ENCODE measurements at places on chromosomes 16 and 17.

- peak; percentile 69 for DNase-seq
Observed at GRCh38 chr17:39863918-39864746, at the start of gene IKZF3. TSS of gene IKZF3 (minus strand) at chr17:39864312. CDS start at chr17:39864126, 186 bp downstream.

GRCh38 chr17:67558740-67559380 is 158.9 kb upstream of the NOL11 start:
- no peak for DNase-seq

DNA sequence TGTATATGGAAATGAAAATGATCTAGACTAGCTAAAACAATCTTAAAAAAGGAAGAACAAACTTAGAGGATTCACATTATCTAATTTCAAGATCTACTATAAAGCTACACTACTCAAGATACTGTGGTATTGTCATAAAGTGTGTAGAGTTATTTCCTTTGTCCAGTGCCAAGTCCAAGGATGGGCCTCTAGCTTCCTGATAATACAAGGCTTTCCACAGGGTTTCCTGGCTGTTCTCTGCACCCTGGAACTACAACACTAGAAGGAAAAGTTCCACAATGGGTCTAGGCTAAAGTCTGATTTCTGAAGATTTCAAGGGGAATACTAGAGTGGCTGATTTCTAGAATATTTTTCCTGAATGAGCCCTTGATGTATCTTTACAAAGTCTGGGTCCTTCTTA is 34.2 kb downstream of the TBC1D3B start:
- DNase-seq, result no peak

DNA sequence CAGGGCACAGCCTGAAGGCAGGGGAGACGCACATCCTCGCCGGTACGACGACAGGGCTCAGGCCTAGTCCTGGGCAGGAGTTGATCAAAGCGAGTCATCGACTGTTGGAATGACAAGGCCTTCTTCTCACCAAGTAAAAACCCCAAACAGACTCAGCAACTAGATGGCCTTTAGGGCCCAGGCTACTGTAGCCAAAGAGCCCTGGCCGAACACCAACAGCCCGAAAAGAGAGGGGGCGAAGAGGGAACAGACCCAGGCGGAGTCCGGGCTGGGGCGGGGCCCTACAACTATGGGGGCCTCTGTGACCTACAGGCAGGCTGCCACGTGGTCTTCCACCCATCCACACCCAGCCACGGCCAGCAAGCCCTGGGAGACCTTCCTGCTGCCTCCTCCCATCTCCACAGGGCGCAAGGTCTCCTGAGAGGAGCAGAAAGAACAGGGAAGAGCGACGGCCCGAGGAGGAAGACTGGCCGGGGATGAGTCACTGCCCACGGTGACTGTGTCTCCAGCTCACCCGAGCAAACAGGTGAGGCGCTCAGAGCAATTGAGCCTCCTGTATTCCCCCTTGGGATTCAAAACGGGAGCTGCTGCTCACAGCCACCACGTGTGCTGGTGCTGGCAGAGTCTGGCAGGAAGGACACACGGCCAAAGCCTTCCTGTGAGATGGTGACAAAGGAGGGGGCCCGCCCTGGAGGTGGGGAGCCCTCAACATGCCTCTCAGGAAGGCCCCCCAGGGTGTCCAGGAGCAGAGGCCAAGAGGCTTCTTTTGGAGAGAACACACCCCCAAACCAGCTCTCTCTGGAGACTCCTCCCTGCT is 17.7 kb downstream of the SLC16A3 start:
- DNase-seq, result no peak

- no peak for DNase-seq
Observed at GRCh38 chr16:22710326-22710725, 103.6 kb upstream of the HS3ST2 start.

DNA sequence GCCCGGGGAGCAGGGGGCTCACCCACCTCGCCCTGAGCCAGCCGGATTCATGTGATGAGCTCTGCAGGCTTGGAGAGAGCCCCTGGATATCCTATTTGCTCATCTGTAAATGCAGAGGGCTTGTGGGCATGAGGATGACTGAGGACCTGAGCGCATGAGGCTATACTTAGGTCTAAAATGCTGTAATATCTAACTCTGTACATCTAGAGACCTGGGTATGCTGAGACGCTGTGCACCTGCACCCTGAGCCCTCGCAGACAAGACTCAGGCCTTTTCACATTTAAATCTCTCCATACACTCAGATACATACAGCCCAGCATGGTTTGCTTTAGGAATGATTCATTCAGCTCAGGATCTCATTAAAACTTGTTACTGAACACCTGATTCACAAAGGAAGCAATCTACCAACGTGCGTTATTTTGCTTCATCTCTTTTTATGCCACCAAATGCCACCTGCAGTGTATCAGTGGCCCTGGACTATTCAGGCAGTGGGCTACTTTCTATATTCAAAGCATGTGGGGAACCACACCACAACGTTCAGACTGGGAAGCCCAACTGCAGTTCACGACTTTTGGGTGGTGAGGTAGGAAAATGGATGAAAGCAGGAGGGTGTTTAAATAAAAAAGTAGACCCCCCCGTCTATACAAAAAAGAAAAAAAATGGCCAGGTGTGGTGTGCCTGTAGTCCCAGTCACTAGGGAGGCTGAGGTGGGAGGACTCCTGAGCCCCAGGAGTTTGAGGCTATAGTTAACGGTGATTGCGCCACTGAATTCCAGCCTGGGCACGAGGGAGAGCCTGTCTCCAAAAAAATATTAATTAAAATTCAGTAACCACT is 12.0 kb downstream of the USP7 start:
- DNase-seq, result no peak

DNA sequence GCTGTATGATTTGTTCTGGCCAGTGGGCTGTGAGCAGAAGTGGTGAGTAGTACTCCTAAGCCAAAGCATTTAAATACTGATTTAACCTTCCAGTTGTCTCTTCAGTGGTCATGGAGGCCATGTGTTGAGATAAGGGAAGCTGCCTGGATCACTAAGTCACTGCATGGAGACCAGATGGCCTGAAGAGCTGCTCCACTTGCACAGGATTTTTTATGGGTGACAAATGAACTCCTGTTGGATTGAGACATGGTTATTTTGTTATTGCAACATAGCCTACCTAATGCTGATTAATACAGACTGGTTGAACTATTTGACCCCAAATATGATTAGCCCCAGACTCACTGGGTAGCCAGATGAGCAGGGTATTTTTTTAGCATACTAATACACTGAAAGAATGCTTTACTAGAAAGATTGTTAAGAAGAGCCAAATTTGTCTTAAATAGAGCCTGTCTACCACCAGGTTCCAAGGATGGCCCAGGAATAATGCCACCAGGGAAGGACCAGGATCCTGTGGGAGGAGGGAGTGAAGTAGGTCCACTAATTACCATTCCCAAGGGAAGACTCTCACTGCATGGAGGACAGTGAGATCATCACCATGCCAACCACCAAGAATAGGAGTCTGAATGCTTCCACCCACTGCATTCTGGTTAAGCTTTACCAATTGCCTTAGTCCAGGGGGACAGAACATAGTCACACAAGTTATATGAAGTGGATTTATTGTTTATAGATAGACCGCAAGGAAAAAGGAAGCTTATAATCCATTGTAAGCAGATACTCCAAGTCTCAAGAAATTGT is 187.4 kb upstream of the IRX6 start:
- DNase-seq, result no peak

GRCh38 chr17:11999696-12000095 is 2.4 kb upstream of the ZNF18 start:
- no peak for DNase-seq

GRCh38 chr16:48911700-48912099 is 301.7 kb upstream of the N4BP1 start:
- DNase-seq, result no peak

DNA sequence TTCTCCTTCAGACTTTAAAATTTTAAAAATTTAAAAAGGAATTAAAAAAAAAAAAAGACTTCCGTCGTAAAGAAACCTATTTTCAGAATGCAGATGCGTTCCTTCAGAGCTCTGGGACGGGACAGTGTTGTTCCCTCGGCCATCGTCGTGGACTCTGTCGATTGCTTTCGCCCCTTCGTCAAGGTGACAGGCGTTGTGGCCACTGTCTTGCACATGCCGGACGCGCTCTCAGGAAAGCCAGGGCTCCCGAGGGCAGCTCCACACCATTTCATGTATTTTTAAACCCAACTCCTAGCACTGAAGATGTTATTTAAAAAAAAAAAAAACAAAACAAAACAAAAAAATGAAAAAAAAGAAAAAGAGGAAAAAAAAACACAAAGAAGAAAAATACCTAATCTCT is 22.3 kb downstream of the TMC6 start:
- DNase-seq, result no peak

- no peak for DNase-seq
Observed at GRCh38 chr17:74524653-74525464, 6.4 kb downstream of the CD300LB start.

- DNase-seq, result no peak
Observed at GRCh38 chr17:3213587-3213986, 6.1 kb downstream of the OR1A1 start.

DNA sequence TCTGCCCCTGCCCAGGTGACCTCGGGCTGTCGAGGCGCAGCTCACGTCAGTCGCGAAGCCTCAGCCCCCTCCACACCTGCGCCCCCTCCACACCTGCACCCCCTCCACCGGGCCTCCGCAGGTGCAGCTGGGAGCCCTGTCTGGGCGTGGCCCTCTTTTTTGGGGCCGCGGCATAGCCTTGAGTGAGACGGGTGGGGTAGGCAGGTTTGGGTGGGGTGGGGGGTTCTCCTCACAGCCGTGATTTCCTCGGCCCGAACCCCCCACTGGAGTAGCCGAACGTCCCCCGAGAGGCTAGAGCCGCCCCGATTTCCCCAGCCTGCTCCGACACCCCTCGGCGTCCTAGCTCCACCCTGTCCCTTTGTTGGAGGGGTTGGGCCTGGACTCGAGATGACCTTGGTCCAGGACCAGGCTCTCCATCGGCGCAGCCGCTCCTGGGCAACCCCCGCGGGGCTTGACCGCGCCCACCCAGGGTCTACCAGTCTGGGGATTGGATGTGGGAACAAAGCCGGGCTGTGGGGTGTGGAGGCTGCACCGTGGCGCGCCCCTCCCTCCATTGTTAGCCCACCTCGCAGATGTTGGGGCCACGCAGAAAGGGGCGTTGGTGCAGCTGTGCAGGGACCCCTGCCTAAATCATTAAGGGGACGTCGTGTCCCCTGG is 626 bp downstream of the TUBB3 start:
- DNase-seq, result no peak

GRCh38 chr17:16991349-16992009 is 19.6 kb upstream of the TNFRSF13B start:
- DNase-seq, result peak; percentile 80

GRCh38 chr16:53912155-53912554 is 208.2 kb downstream of the FTO start:
- no peak for DNase-seq

- no peak for DNase-seq
Observed at GRCh38 chr16:6645768-6646568, 686.7 kb upstream of the RBFOX1 start.

DNA sequence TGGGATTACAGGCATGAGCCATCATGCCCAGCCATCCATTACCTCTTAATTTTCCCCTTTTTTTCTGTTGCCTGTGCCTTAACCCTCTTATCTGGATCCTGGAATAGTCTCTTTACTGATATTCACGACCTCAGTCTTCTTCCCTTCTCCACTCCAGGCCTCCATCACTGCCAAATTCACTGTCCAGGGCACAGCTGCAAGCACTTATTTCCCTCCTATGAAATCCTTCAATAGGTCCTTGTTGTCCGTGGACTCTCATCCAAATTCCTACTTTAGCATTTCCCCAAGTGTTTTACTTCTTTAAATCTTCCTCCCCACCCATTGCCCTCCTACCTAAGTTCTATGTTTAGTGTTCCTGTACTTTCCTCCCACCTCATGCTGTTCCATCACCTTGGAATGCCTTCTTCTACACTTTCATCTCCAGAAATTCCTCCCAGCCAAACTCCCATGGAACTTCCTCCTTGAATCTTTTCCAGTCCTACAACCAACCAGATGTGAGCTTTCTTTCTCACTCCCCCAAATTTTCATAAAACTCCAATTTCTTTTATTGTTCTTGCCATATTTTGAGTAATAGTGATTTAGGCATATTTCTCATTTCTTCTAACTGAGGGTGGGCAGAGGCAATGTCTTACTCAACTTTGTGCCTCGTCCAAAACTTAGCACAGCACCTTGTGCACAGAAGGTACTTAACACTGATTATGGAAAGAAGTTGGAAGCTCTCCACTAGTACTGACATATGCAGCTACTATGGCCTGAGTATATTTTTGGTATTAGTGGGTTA is 35.3 kb downstream of the FAM20A start:
- DNase-seq, result no peak

- no peak for DNase-seq
Observed at GRCh38 chr16:83581082-83581481, 226.7 kb upstream of the HSBP1 start.

GRCh38 chr16:77856438-77857160 is 68.2 kb downstream of the VAT1L start:
- no peak for DNase-seq

GRCh38 chr16:27313422-27314160 is at the start of gene IL4R:
TSS of gene IL4R (plus strand) at chr16:27313974. CDS start at chr16:27340204, 26,230 bp downstream.
- peak; percentile 50 for DNase-seq

- DNase-seq, result no peak
Observed at GRCh38 chr16:17776888-17777287, 306.1 kb upstream of the XYLT1 start.

DNA sequence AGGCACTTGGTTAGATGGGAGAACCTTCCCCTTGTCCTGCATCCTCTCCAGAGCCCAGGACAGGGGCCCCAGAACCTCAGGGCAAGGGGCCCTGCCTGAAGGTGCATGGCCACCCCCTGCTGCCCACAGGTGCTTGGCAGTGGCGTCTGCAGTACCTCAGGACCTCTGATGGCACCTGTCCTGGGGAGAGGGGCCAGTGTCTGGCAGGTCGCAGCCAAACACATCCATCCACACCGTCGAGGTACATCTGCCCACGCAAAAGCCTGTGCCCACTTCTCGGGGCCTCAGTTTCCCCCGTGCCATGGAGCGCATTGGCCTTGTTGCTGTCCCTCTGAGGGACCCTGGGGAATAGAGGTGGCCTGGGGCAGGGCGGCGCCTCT is 9.3 kb downstream of the MAP2K3 start:
- no peak for DNase-seq
